Tibial nerve (tissue), 4 donors: ENCODE measurements at places on chromosomes 3 and 15. TPM values are rescaled to one million over a fixed set of nuclear protein-coding genes. Genes with fewer than 3 reads are reported as not detected.

GRCh38 chr3:171077261-171077660 is 50.7 kb upstream of the SLC2A2 start:
- no peak for DNase-seq

- DNase-seq = no peak
Observed at GRCh38 chr15:67468416-67468815, 52.5 kb upstream of the C15orf61 start.

GRCh38 chr3:131361464-131362421 is 19.8 kb upstream of the NUDT16 start:
- peak; percentile 47 for DNase-seq

DNA sequence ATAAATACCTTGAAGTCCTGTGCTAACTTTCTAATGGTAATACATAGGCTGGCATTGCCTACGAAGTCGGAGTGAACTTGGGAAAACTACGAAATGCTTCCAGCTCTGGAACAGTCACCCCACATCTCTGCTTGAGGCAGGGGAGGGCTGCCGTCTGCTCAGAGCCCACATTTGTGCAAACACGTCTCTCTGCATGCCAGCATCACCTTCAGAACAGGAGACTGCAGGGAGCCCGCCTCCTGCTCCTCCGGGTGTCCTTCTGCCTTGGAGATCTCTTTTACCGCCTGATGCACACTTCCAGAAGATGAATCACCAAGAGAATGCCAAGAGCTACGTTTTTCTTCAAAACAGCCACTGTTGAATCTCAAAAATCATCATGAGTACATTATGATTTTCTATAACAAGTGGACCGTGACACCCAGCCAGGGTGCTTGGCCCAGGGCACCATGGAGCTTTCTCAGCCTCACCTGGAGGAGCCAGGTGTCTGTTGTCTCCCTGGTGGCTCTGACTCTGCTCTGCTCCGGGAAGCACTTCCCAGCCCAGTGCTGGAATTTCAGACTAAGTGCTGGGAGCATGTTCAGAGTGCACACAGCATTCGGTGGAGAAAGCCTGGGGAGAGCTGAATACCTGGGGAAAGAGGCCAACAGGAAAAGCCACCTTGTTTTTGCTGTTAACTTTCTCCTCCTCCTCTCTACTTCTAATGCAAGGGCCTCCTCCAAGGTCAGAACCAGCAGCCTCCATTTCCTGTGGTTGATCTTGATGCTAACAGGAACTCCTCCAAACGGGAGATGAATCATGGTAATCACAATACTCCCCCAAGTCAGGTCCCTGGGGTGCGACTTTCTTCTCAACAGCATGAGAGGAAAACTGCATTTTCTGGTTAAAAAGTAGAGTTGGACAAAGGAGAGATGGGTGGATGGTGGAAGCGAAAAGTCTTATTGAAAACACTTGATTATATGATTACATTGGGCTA is 467.7 kb downstream of the GABRG3 start:
- DNase-seq = no peak

Gene CCDC71
- 30.4 TPM for total RNA-seq

Gene OR5K2
- not detected for total RNA-seq

DNA sequence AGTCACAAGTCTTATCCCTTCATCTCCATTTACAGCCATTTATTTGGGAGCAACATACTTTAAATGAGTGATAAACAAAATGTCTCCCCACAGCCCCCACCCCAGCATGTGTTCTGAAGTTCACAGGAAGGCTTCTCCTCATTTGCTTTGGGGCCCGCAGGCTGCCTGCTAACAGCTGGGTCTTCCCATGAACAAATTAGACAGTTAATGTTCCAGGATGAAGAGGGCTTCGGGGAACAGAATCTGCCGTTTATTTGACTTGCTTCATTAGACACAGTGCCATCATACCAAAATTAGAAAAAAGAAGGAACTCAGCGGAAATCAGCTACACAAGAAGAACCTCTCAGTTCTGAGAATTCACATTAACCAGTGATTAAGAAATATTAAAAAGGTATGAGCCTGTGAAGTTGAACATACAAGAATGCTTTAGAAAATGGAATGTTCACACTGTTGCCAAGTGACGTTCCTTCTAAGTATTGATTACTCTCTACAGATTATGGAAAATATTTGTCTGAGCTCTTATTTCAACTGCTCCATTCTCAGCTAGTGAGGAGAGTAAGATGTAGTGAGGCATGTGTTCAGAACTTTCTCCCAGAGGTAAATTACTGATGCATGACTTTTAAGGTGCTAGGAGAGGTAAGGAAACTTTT is 107.5 kb upstream of the THBS1 start:
- DNase-seq = no peak

DNA sequence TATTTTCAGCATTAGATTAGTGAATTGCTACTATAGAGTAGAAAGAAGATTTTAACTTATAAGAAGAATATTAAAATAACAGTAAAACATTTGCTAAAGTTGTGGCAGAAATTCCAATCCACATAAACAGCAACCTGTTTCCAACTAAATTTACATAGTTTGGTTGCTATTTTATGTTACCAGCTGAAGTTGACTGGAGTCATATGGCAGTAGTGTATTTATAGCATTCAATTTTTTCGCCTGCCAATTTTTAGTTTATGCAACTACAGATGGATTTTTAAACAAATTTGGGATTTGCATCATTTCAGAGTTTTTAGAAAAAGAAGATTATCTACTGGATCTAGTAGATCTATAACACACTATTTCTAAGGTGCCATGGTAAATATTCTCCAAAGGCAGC is 332.5 kb upstream of the BCHE start:
- DNase-seq = no peak

GRCh38 chr3:111278959-111279358 is 207.3 kb downstream of the NECTIN3 start:
- DNase-seq = no peak

Gene TNK2
- 40.4 TPM for total RNA-seq

Gene SCG5
- not detected for total RNA-seq

Gene ILDR1
- not detected for total RNA-seq

DNA sequence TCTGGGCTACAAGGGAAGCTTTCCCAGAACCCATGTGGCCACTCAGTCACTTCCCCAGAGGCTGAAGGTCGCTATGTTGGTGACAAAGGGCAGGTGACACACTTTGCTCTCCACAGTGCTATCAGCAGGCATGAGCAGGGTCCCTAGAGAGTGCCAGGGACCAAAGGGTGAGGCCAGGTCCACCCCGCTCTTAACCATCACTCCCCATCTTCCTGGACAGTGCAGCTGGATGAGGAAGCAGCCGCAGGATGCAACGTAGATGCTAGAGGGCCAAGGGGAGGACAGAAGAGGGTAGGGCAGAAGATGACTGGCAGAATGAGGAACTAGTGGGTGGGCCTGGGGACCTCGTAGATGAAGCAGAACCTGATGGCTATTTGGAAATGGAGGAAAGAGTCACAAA is 13.6 kb upstream of the LTF start:
- no peak for DNase-seq

DNA sequence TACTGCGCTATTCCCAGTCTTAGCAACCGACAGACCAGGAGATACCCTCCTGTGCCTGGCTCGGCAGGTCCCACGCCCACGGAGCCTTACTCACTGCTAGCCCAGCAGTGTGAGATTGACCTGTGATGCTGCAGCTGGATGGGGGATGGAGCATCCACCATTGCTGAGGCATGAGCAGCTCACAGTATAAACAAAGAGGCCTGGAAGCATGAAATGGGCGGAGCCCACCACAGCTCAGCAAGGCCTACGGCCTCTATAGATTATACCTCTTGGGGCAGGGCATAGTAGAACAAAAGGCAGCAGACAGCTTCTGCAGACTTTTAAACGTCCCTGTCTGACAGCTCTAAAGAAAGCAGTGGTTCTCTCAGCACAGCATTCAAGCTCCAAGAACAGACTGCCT is 160.3 kb downstream of the ANXA2 start:
- DNase-seq = no peak

Gene GDPGP1
- total RNA-seq = 5.2 TPM

GRCh38 chr15:94924057-94924456 is 692.7 kb downstream of the MCTP2 start:
- DNase-seq = no peak

DNA sequence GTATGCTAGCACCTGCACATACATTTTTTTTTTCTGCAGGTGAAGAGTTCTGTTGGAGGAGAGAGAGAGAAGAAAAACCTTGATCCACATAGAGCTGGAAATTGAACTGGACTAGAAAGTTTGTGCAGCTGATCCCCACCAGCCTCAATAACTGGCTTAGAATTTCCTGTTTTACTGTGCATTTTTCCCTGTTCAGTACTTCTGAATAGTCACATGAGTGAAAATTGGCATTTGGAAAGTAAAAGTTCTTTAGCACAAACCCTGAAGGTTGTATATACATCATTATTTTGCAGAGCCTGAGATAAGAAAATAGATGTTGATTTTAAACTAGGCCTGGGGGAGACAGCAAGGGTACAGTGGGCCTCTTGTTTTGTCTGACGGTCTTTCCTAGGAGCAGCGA is 42.3 kb downstream of the GHSR start:
- no peak for DNase-seq

DNA sequence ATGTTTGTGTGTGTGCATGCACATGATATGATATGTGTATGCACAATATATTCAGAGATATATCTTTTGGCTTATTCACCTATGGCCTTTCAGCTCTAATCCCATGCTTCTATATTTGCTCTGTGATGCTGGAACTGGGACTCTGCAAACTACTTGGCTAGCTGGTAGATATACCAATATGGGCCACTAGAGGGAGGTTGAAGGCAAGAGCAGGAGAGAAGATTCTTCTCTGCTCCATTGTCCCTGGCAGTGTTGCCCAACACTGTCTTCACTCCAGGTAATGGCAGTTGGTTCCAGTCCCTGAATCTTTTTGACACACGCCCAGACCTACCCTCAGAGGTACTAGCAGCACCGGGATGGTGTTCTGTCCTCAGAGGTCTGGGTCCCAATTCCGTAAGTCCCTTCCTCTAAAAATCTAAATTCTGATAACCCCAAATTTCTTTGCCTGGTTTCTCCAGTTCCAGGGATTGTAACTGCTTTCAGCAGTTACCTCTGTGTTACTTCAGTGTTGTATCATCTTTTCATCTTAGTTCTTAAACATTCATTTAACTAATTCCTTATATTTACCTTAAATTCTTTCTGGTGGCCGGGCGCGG is 44.7 kb downstream of the GTPBP8 start:
- DNase-seq = peak; percentile 77

Gene FMN1
- 19.7 TPM for total RNA-seq

DNA sequence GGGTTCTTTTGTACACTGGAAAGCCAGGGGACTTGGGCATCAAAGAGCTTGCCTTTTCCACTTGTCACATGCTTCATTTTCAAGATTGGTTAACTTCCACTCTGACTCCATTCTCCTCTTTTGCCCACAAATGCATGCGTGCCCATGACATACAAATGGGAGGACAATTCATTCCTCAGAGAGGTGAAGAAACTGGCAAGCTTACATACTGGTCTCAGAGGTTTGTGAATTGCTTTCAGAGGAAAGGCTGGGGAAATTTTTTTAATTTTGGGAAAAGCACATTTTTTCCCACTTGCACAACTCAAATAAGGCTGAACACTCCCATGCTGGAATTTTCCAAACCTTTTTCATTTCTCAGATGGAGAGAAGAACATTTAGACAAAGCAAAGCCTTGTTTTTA is 20.9 kb upstream of the AMOTL2 start:
- no peak for DNase-seq

GRCh38 chr3:149174901-149175300 is 45.5 kb downstream of the HPS3 start:
- DNase-seq = no peak

GRCh38 chr3:173399044-173399443 is 1.5 kb downstream of the NLGN1 start:
- DNase-seq = no peak
